Activated T-helper 1 cell treated with Interleukin-2 at 50 U/mL for 16 hours (primary cell): ENCODE measurements at places on chromosomes 5 and 9.

DNA sequence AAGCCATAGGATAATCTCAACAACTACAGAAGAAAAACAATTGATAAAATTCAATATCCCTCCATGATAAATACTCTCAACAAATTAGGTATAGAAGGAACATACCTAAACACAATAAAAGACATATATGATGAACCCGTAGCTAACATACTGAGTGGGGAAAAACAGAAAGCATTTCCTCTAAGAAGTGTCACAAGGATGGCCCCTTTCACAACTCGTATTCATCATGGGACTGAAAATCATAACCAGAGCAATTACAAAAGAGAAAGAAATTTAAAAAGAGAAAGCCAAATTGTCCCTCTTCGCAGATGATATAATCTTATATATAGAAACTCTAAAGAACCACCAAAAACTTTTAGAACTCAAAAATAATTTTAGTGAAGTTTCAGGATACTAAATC is 146.3 kb upstream of the RGMB start:
- DNase-seq, result no peak

DNA sequence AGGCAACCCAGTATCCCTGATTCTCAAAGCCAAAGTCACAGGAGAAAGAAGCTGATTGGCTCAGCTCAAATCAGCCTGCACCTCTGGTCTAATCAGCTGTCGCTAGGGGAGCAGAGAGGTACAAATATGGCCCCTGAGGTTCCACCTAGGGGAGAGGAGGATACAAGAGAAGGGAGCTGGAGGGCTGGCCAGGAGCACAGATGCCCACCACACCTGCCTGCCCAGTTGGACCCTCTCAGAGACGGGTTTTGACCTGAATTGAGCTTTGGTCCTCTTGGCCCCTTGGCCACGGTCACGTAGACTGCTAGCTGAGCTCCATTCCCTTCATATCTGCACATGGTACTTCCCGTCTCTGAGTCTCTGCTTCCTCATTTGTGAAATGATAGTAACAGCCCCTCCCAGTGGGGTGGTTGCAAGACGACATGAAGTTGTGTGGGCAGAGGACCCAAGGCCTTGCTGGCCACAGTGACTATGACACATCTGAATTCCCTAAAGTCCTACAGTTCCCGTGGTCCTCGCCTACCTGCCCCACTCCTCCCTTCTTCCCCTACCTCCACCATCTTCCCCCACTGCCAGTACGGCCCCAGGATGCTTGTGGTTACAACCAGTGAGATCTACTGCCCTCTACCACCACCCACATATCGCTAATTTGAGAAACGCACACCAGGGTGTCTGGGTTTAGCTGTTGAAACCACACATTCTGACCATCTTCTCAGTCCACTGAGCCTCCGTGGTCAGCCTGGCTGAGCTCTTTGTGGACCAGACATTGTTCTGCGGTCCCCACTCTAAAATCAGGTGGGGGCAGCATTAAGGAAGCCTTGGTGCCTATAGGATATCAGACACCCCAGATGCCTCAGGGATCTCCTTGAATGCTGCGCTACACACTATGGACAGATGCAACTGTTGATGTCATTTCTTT is 60.3 kb upstream of the NEK6 start:
- no peak for DNase-seq

DNA sequence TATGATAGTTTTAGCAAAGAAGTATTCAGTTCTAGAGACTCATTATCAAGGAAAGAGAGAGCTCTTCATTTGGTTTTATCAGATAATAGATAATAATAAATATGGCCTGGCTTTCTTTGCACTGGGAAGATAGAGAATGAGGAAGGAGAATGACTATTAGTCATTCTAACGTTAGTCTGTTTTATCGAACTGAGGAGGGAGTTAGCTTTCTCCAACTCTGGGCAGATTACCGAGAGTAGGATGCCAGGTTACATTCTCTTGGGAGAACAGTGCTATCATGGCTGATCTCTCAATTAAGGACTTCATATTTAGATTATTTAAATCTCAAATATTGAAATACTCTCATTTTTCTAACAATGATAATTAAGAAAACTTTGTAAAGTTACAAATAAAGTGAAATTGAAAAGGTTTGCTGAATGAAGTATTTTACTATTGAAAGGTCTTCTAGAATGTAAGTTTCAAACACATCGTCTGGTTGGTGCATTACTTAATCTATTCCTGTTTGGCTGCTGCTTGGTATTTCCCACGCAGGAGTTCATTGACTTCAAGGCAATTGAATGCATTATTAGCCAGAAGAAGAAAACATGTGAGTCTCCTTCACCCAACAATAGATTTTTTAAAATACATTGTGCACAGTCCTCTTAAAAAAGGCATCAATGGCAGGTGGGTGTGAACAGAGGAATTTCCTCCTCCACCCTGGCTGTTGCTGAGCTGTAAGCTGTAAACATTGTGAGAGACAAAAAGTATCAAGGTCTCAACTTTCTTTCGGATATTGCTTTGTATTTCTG is 140.8 kb downstream of the C9orf152 start:
- no peak for DNase-seq

DNA sequence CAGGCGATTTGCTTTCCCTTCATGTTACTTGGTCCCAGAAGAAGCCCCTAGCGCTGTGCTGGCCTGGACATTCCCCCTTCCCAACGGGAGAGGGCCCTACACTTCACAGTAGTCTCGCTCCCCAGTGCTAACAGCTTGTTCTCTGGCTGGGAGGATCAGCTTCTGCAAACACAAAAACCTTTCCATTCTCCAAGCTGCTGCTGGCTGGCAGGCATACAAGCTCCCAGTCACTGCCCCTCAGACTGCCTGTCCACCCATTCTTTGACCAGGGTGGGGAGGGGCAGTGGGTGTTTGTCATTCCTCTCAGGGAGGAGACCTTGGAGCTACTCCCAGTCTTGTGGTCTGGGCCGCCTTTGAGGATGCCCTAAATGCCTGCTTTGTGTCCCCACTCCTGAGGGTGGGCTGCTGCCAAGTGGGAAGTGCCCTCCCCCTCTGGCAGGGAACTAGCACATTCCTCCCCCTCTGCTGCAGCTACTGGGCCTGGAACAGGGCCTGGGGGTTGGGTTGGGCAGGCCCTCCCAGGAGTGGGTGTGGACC is 20.8 kb downstream of the ENHO start:
- DNase-seq, result no peak

DNA sequence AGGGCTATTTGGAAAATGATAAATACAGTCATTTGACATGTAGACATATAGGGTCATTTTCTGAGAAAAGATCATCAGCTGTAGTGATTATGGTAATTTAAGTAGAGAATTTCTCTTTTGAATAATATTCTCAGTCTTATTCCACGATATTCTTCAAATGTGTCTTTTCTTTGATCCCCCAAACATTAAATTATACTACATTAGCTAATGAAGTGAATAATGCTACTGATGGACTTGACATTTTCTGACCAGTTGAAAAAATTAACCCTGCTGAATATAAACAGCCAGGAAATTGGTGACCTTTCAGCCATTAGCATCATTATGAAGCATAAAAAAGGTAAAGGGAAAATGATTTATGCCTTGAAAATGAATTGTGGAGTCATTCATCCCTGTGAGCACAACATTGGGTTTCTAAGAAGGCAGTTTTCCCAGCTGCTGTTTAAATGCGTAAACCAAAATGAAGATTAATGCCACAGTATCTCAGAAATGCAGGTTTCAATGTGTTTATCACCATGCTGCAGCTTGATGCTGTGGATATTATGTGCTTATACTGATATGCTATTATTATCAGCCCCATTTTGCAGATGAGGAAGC is 489.1 kb downstream of the KCTD16 start:
- DNase-seq, result no peak

DNA sequence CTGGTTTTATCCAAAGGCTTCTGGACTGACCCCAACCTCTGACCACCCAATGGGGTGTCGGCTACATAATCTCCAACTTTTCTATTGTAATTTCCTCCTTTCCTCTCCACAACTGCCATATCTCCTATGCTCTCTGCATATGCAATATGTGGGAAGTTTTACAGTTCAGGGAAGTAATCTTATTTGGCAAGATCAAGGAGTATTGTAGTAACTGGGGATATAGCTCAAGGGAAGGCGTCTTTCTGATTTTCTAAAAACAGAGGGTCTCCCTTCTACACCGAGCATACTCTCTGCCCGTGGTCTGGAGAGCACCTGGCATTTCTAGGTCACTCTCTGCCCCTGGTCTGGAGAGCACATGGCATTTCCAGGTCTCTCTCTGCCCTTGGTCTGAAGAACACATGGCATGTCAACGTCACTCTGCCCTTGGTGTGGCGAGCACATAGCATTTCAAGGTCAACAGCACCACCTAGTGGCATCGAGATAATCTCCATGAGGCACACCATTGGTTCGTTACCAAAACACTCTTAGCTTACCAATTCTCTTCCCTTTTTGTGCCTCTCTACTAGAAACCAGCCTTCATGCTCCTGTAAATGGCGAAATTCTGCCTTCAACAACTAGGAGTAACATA is 616.4 kb upstream of the NUDT12 start:
- DNase-seq, result no peak

DNA sequence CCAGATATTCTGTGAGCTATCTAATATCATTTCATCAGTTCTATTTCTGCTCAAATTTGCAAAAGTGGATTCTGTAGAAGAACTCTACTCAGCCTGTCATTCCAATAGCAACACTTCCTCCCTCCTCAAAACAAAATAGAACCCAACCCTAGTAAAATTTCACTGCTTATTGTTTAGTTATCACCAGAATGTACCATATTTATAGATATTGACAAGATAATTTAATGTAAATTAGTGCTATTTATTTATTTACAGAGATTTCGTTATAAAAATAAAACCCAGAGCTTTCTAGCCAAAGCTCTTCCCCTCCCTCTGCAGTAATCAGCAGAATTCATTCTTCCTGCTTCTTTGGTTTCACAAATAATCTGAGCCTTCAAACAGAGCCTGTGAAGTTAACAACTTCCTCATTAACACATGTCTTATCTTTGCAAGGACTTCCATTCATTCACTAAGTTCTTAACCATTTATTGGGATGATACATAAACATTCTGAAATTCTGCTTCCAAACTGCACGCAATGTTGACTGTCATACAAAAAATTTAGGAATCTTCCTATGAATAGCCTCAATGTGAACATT is 73.7 kb upstream of the PJA2 start:
- DNase-seq, result no peak

DNA sequence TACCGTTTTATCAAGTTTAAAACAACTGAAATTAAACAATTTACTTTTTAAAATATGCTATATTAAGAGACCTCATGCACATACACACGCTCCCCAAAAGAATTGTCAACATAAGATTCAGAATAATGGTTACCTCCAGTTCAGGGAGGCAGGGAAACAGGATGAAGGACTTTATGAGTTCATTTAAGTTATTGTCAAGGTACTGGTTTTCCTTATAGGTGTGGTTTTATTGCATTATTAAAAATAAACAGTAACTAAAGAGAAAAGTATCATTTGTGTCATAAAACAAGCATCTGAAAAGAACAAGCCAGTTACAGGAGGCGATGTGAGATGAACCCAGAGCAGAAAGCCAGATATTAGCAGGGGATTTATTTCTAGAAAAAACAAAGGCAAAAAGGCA is 2376.7 kb downstream of the MAT2B start:
- no peak for DNase-seq

DNA sequence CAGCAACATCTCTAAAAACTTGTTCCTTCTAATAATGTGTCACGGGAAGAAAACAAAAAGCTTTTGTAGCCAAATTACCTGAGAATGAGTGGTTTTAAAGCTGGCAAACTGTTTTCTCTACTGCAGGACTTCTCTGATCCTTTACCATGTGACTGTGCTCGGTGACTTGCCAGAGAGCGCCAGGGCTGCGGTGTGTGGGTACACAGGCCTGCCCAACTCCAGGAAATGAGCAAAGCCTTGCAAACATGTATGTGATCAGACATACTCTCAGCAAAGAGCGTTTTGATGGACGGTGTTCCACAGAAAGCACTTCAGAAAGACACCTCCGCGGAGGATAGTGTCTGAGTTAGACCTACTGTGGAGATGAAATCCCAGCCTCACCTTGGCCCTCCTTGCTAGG is 157.3 kb downstream of the SPOCK1 start:
- DNase-seq, result no peak

DNA sequence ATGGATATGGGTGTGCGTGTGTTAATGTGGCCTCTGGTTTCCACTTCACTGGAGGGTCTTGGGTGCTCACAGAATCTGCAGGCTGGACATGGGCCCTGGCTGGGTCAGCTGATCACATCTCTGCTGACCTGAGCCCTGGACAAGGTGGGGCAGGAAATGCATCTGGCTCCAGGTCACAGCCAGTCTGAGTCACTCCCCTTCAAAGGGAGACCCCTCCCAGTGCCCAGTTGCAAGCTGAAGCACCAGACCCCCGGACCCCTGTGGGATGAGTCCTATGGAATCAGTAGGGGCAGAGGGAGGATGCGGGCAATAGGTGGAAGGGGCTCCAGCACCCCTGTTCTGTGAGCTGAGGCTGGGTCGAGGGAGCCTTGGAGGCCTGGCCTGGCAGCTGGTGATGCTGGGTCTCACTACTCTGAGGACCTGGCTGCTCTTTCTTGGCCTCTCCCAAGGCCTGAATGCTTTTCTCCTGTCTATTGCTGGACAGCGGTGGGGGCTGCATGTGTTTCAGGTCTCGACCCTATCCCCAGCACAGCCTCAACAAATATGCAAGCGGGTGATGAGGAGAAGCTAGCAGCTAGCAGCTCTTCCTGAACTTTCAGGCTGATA is 54.5 kb downstream of the PHF2 start:
- no peak for DNase-seq

GRCh38 chr5:109936996-109937395 is 247.3 kb downstream of the MAN2A1 start:
- no peak for DNase-seq

GRCh38 chr9:38246833-38247232 is 145.7 kb upstream of the ALDH1B1 start:
- DNase-seq, result no peak

- DNase-seq, result no peak
These were observed 2.5 kb upstream of the RECK start for GRCh38 chr9:36034234-36034633.

DNA sequence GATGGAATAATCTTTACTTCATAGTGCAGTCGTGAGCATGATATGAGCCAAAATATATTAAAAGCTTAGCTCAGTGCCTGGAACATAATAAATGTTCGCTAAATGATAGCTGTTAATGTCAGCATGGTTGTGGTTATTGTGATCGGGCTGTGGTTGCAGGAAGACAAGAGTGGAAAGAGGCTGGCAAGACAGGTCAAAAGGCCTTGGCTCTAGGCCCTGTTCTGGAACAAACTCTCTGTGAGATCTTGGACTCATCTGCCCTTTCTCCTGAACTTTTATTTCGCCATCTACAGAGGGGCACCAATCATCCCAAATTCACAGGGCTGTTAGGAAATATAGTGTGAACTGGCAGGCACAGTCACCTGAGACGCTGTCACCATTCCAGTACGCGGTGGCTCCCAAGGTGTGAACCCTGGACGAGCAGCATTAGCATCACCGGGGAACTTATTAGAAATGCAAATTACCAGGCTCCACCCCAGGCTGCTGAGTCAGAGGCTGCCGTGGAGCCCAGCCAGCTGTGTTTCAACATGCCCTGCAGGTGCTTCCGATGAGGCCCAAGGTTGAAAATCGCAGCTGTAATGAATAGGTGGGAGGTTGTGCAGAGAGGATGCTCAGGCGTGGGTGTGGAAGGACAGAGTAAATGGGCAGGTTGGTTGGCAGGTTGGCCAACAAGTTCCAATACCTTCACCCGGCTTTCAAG is 50.2 kb upstream of the SAP30L start:
- DNase-seq, result no peak

GRCh38 chr9:129084087-129084486 is 3.2 kb downstream of the DOLPP1 start:
- DNase-seq, result no peak
